Endodermal cell (in vitro differentiated cells): ENCODE measurements at places on chromosomes 7 and 10.

- H3K36me3 ChIP-seq, result no peaks in the 10 kb centered on the region
- H3K27me3 ChIP-seq, result no peaks in the 10 kb centered on the region
- H3K4me3 ChIP-seq, result no peak overlapping the region
- no peaks in the 10 kb centered on the region for H3K4me1 ChIP-seq
- H3K27ac ChIP-seq, result no peak overlapping the region
These were observed 13.3 kb upstream of the ARHGAP21 start for GRCh38 chr10:24737001-24737400.

- H3K27me3 ChIP-seq, result no peaks in the 10 kb centered on the region
- no peak overlapping the region for H3K27ac ChIP-seq
- no peak for DNase-seq
- H3K4me3 ChIP-seq, result no peak overlapping the region
- no peaks in the 10 kb centered on the region for H3K36me3 ChIP-seq
- H3K4me1 ChIP-seq, result peaks cover 3% of the 10 kb centered on the region
These were observed 713 bp downstream of the CLDN4 start for GRCh38 chr7:73831584-73831833.

DNA sequence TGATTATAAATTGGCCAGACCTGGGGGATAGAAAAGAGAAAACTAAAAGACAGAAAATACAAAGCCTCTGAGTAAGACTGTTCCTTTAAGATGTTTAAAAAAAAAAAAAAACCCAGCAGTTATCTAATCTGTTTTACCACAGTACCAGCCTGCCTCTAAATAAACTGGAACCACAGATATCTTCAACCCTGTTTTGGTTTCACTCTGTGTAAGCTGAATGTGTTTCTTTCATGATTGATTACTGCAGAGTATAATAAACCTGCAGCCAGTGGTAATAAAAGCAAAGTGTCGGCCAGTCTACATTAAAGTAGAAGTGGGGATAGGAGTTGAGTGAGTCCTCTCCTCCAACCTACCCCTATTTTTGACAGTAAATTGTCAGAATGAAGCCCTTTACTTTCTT is 40.6 kb downstream of the MGAM2 start:
- H3K4me3 ChIP-seq, result no peak overlapping the region
- H3K27ac ChIP-seq, result no peak overlapping the region
- H3K36me3 ChIP-seq, result no peaks in the 10 kb centered on the region
- no peaks in the 10 kb centered on the region for H3K27me3 ChIP-seq
- no peak for DNase-seq
- peaks cover 3% of the 10 kb centered on the region for H3K4me1 ChIP-seq

DNA sequence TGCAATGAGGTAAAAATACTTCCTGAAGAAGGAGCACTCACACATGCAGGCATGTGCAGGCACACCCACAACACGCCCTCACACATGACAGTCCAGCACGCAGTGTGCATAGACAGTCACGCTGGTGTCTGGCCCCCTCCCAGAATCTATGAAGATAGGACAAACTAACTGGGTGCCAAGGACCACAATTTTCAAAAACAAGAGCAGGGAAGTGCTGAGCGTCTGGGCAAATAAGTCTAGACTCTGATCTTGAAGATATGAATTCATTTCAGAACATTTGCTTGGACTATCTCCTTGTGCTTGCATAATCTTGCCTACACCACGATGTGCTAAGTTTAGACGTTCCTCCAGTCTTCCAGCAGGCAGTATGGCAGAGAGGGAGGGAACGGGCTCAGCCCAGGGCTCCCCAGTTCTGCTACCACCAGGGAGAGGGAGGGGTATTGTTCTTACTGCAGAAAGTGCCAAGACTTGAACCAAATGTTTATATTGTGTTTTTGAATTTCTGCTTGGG is 276.5 kb upstream of the KLF6 start:
- no peak overlapping the region for H3K27ac ChIP-seq
- no peaks in the 10 kb centered on the region for H3K4me1 ChIP-seq
- H3K36me3 ChIP-seq, result no peaks in the 10 kb centered on the region

GRCh38 chr7:109503421-109503820 is 933.7 kb downstream of the DNAJB9 start:
- DNase-seq, result no peak
- no peaks in the 10 kb centered on the region for H3K4me1 ChIP-seq
- no peaks in the 10 kb centered on the region for H3K27me3 ChIP-seq
- no peak overlapping the region for H3K4me3 ChIP-seq
- no peak overlapping the region for H3K27ac ChIP-seq
- no peaks in the 10 kb centered on the region for H3K36me3 ChIP-seq

GRCh38 chr10:132514821-132515520 is 22.6 kb upstream of the INPP5A start:
- peaks cover 9% of the 10 kb centered on the region for H3K27me3 ChIP-seq
- peak; percentile 66 for DNase-seq
- no peaks in the 10 kb centered on the region for H3K36me3 ChIP-seq
- H3K4me3 ChIP-seq, result no peak overlapping the region
- peaks cover 16% of the 10 kb centered on the region for H3K4me1 ChIP-seq

DNA sequence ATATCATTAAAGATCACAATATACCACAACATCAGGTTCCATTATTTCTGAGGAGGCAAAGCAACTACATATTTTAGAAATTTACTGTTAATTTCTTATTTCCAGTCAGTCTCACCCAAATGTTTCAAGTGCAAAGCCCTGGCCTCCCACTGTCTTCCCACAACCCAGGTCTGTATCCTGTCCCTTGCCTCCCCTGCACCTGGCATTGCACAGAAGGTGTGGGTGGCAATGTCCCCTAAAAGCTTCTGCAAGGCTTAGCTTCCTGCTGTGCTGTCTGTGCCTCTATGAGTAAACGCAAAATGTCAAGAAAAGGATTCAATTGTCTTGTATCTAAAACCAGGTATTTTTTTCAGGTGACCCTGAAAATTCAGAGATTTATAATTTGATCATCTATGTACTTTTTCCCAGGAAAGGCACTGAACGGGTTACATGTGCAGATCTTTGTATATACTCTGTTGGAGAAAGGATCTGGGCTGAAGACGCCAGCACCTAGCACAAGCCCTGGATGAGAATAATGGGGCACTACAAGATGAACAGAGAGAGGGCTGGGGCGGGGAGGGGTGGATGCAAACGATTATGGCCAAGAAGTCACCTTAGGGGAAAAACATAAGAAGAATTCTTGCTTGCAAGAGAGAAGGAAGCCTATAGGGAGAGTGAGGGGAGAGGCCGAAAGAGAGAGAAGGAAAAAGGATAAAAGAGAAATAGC is 3.1 kb upstream of the ANTXRL start:
- no peak overlapping the region for H3K27ac ChIP-seq
- DNase-seq, result peak; percentile 41
- peak overlapping the region; percentile 79 for H3K4me3 ChIP-seq
- H3K4me1 ChIP-seq, result no peaks in the 10 kb centered on the region

GRCh38 chr7:103686064-103686463 is 240.1 kb upstream of the SLC26A5 start:
- no peaks in the 10 kb centered on the region for H3K36me3 ChIP-seq
- H3K27ac ChIP-seq, result no peak overlapping the region
- no peak overlapping the region for H3K4me3 ChIP-seq
- H3K27me3 ChIP-seq, result no peaks in the 10 kb centered on the region
- H3K4me1 ChIP-seq, result no peaks in the 10 kb centered on the region

- H3K27me3 ChIP-seq, result no peaks in the 10 kb centered on the region
- H3K27ac ChIP-seq, result no peak overlapping the region
- no peak for DNase-seq
- no peaks in the 10 kb centered on the region for H3K4me1 ChIP-seq
- H3K36me3 ChIP-seq, result no peaks in the 10 kb centered on the region
These were observed 51.1 kb upstream of the ADARB2 start for GRCh38 chr10:1788401-1788800.

DNA sequence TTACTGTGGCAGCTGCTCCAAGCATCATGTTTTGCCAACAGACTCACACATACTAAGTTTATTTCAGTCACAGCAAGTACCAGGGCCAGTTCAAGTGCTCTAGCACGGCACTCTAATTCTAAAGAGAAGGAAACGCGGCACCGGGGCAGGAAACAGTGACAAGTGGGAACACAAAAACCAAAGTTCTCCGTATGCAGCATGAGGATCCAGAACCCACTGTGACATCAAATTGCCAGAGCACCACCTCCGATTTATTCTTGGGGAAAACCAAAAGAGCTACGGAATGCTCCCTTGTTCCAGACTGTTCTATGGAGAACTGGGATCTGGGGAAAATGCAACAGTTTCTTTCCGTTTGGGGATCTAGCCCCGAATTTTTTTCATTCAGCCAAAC is 448 bp upstream of the PTER start:
- peaks cover 9% of the 10 kb centered on the region for H3K27me3 ChIP-seq
- no peak for DNase-seq
- no peaks in the 10 kb centered on the region for H3K4me1 ChIP-seq
- H3K4me3 ChIP-seq, result peak overlapping the region; percentile 82
- no peaks in the 10 kb centered on the region for H3K36me3 ChIP-seq

- no peaks in the 10 kb centered on the region for H3K36me3 ChIP-seq
- no peaks in the 10 kb centered on the region for H3K4me1 ChIP-seq
- H3K4me3 ChIP-seq, result no peak overlapping the region
- no peak for DNase-seq
- H3K27me3 ChIP-seq, result peaks cover 73% of the 10 kb centered on the region
- no peak overlapping the region for H3K27ac ChIP-seq
These were observed 14.3 kb downstream of the PPP1R3A start for GRCh38 chr7:113904521-113904920.

DNA sequence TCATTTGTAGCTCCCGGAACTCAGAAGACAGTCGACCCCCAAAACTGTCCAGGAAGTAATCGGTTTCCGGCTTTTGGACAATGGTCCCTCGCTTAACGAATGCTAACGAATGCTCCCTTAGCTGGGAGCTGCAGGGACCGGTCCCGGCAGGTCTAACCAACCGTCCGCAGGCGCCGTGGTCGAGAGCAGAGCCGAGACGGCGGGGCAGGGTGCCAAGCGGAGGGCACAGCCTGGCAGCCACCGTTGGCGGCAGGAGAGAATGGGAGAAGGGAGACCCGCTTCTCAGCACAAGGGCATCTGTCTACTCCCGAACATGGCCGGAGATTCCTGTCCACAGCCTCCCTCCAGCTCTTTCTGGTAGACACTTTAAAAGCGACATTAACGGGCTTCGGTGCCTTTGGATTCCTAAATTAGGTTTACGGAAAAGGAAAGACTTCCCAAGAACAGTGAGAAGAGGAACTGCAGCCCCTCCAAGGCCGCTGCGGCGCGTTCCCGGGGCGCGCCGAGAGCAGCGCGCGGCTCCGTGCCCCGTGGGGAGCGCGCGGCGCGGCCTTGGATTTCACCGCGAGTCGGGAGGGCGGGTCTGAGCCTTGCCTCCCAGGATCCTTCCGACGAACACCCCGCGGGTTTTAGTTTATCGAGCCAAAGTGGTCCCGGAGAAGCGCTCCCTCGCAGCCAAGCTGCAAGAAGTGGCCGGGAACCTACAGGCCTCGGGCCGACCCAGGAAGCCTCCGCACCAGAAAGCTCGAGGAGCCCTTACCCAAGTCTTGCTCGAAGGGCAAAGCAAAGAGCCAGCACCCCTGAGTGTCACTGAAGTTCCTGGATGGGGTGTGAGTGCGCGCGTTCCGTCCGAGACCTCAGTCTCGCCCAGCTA is 3.6 kb upstream of the TBX20 start:
- H3K4me3 ChIP-seq, result peak overlapping the region; percentile 69
- peaks cover 15% of the 10 kb centered on the region for H3K4me1 ChIP-seq
- DNase-seq, result peak; percentile 79
- H3K27me3 ChIP-seq, result peaks cover 98% of the 10 kb centered on the region
- no peaks in the 10 kb centered on the region for H3K36me3 ChIP-seq

GRCh38 chr7:116686812-116687419 is 14.9 kb downstream of the MET start:
- H3K4me3 ChIP-seq, result no peak overlapping the region
- no peak for DNase-seq
- no peaks in the 10 kb centered on the region for H3K36me3 ChIP-seq
- H3K27ac ChIP-seq, result no peak overlapping the region

DNA sequence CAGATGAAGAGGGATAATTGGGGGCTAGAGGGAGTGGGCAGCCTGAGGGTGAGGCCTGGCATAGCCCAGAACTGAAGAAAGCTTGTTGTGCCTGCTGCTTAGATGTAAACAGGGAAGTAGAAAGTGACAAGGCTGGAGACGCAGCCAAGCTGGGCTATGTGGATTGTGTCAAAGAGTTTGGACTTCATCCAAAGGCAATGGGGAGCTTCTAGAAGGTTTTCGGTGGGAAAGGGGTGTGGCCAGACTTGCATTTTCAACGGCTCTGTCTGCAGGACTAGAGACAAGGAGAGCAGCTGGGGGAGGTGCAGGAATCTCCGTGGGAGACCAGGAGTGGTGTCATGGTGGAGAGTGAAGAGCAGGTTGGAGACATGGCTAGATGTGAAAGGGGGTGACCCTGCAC is 48.8 kb downstream of the GOLGA7B start:
- H3K27ac ChIP-seq, result no peak overlapping the region
- H3K36me3 ChIP-seq, result no peaks in the 10 kb centered on the region
- DNase-seq, result no peak
- no peaks in the 10 kb centered on the region for H3K27me3 ChIP-seq
- no peak overlapping the region for H3K4me3 ChIP-seq
- no peaks in the 10 kb centered on the region for H3K4me1 ChIP-seq

GRCh38 chr10:103493362-103493915 is at the start of gene NEURL1:
Gene NEURL1 (plus strand): TSS chr10:103493705. CDS start chr10:103494388, 683 bp downstream.
- H3K4me1 ChIP-seq, result no peaks in the 10 kb centered on the region
- H3K4me3 ChIP-seq, result peak within 1 kb of the TSS; percentile 73
- H3K27ac ChIP-seq, result no peak within 1 kb of the TSS

DNA sequence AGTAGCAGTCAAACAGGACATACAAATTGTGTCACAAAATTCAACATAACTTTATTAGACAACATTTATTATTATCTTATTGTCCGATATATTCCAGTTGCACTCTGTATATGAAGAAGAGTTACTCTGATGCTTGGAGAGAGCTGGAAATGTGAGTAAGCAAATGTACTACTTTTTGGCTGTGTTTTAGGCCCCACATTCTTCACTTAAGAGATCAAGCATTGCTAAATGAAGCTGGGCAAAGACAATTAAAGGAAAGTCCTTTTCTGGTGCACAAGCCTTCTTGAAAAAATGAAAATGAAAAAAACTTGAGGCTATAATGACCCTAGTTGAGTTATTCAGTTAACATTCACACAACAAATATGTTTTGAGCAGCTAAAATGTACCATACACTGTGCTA is 26.1 kb downstream of the MYPN start:
- no peak for DNase-seq
- no peaks in the 10 kb centered on the region for H3K27me3 ChIP-seq
- no peak overlapping the region for H3K27ac ChIP-seq
- no peak overlapping the region for H3K4me3 ChIP-seq

GRCh38 chr7:70053421-70053820 is 455.1 kb downstream of the AUTS2 start:
- no peak overlapping the region for H3K4me3 ChIP-seq
- no peak for DNase-seq
- H3K27me3 ChIP-seq, result no peaks in the 10 kb centered on the region
- peaks cover 7% of the 10 kb centered on the region for H3K4me1 ChIP-seq
